ENCODE measurements at places on chromosomes 3 and 15.

DNA sequence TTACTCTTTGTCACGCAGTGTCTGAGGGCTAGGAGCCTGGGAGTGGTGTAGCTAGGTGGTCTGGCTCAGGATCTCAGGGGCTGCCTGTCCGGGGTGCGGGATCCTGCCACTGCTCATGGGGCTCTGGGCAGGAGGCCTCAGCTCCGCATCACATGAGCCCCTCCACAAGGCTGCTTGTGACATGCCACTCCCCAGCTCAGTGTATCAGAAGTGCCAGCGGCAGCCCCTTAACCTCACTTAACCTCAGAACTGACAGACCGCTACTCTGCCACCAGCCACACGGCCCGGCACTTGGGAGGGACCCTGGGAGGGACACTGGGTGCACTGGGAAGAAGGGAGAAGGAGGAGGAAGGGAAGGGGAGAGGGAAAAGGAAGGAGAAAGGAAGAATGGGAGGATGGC lies 87.9 kb downstream of the FBLN2 start:
- no peak for DNase-seq

GRCh38 chr15:38672814-38673670 lies 108.4 kb upstream of the RASGRP1 start:
- DNase-seq: no peak

DNA sequence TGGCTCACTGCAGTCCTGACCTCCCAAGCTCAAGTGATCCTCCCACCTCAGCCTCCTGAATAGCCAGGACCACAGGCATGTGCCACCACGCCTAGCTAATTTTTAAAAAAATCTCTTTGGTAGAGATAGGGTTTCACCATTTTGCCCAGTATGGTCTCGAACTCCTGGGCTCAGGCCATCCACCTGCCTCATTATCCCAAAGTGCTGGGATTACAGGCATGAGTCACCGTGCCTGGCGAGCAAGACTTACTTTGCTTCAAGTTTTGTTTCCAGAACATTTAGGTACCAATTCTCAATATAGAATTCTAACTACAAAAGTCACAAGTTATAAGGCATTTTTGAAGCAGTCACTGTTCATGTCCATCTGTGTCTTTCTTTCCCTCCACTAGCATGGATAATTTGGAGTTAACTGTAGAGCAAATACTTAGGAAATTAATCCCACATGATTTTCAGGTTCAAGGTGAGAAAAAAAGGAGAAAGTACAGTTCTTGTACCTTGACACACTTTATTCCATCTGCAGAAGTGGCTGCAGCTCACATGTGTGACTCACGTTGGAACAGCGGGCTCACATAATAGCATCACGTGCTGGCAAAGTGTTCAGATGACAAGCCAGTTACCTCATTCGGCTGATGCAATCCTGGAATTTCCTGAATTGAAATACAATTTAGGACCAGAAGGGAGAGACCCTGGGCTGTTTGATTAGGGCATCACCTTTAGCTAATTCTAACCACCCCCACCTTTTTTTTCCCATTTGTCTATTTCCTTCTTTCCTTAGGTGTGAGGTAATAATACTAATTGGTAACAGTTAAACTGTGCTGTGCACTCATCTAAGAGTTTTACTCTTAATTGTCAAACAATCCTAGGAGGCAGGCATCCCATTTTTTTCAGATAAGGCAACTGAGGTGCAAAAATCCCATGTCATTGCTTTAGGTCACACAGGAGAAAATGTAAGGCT lies 46.9 kb upstream of the NEDD4 start:
- DNase-seq: no peak

DNA sequence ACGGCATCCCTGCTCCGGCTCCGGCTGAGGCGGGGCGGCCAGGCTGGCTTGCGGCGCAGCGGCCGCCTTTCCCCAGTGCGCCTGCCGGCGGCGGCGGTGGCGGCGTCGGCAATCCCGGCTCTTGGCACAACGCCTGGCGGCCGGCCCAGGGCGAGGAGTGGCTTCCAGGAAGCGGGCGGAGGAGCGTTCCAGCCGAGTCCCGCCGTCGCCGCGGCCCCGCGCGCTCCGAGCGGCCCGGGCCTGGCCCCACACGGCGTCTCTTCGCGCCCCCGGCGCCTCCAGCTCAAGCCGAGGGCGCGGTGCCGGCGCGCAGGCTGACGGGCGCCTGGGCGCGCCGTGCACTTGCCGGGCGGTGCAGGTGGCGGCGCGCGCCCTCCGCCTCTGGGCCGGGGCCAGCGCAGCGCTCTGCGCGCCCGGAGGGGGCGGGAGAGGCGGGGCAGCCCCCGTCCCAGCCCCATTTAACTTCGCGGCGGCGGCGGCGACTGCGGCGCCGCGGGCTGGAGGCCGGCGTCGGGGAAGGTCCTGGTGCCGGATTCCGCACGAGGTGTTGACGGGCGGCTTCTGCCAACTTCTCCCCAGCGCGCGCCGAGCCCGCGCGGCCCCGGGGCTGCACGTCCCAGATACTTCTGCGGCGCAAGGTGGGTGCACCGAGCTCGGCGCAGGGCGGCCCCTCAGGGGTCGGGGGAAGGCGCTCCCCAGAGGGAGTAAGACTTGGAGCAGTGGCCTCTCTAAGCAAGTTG lies at the start of gene ADAMTSL3:
ADAMTSL3 (plus strand) TSS at position 485 of the 740 bp plus-strand sequence. CDS start 1,639 bp downstream, outside the sequence.
- no peak for DNase-seq

GRCh38 chr15:91861223-91861622 lies 7.7 kb downstream of the SLCO3A1 start:
- DNase-seq: no peak

DNA sequence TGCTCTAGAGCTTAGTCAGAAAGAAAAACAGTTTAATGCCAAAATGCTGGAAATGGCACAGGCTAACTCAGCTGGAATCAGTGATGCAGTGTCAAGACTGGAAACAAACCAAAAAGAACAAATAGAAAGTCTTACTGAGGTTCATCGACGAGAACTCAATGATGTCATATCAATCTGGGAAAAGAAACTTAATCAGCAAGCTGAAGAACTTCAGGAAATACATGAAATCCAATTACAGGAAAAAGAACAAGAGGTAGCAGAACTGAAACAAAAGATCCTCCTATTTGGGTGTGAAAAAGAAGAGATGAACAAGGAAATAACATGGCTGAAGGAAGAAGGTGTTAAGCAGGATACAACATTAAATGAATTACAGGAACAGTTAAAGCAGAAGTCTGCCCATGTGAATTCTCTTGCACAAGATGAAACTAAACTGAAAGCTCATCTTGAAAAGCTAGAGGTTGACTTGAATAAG lies 150.5 kb upstream of the LRRFIP2 start:
- no peak for DNase-seq

GRCh38 chr15:73305331-73306211 lies 63.2 kb downstream of the HCN4 start:
- DNase-seq: no peak

GRCh38 chr3:111729087-111729846 lies 129.8 kb upstream of the PHLDB2 start:
- DNase-seq: no peak

- no peak for DNase-seq
Observed at GRCh38 chr3:34377961-34378360, 579.5 kb downstream of the PDCD6IP start.

DNA sequence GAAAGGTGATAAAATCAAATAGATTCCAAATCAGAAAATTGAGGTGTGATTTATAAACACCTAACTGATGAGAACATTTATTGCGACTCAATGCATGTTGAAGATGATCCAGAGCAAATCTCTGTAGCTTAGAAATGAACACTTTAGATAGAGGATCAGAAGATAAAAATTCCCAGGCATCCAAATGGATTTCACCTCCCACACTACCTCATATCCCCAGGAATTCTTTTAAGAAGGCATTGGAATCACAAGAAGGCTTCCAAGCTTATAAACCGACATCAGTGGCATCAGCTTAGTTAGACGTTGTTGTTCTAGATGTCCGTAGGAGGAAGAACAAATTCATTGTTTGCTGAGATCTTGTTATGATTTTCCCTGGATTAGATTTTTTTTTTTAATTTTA lies 154.4 kb downstream of the EBLN2 start:
- DNase-seq: no peak

DNA sequence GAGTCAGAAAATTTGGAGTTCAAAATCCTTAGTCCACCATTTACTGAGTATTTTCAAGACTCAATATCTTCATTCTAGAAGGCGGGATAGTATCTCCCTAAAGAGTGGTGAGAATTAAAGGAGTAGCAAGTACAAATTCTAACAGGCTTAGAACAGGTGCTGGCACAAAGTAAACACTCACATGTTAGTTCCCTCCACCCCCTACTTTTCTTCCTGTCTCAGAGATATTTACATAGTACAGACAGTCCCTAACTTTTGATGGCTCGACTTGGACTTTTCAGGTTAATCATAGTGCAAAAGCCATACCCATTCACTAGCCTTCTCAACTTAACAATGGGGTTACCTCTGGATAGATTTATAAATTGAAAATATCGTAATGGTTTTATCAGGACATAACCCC lies 476.2 kb upstream of the RASGRP1 start:
- DNase-seq: no peak

DNA sequence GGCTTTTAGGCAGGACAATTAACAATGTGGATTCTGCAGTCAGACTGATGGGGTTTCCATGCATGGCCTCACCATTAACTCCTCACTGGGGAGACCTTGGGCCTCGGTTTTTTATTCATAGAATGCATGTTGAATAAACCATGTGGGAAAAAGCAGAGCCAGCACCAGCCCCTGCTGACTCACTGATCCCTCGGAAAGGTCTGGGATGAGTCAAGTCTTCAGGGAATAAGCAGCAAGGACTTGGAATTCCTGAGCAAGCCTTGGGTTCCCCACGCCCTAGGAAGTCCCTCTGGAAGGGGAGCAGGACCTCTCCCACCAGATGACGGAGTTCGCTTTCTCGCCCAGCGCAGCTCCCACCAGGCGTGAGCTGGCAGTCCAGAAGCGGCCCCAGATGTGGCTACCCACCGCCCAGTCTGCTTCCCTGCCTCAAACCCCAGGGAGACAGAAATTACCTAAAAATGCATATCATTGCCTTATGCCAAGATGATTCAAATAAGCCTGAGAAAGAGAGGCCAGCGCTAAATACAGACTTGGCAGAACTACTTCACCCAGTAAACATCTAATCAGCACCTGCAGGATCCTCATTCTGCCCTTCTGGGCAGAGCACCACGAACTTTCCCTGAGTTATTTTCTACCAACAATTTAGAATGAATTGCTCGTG lies 45.4 kb downstream of the BTD start:
- DNase-seq: no peak

DNA sequence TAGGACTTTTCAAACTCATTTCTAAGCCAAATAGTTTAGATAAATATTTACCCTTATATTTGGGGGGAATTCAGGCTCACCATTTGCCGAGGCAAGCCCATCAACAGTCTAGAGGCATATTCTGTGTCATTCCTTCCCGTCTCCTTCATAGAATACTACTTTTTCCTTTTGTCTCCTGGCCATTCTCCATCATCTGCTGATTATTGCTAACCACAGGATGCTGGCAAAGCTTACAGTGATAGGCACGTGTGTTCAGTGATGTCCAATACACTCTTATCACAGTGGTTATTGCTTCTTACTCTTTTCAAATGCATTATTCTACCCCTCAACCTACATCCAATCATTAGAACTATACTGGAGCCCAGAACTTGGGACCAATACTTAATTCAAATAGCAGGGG lies 130.6 kb upstream of the ZBED2 start:
- no peak for DNase-seq

DNA sequence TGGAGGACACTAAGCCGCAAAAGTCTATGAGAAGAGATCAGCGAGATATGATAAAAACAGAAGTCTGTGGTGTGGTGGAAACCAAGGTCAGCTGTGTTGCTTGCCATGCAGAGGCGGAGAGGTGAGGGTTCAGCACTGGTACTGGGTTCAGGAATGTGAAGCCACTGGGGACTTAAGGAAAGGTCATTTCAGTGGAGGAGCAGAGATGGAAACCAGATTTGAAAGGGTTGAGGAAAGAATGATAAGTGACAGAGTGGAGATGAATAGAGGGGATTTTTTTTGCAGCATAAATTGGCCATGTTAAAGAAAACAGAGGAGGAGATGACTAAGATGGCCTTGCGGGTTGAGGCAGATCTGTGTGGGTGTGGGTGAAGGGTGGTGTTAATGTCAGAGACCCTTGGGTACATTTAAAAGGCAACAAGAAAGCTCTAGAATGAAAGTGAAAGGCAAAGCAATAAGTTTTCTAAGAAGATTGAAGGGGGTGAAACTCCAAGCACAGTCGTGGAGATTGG lies 265.5 kb downstream of the ADAMTSL3 start:
- DNase-seq: no peak

GRCh38 chr3:48555231-48555948 lies 1.2 kb downstream of the PFKFB4 start:
- no peak for DNase-seq

GRCh38 chr3:37693511-37694283 lies 168.0 kb upstream of the CTDSPL start:
- DNase-seq: no peak

DNA sequence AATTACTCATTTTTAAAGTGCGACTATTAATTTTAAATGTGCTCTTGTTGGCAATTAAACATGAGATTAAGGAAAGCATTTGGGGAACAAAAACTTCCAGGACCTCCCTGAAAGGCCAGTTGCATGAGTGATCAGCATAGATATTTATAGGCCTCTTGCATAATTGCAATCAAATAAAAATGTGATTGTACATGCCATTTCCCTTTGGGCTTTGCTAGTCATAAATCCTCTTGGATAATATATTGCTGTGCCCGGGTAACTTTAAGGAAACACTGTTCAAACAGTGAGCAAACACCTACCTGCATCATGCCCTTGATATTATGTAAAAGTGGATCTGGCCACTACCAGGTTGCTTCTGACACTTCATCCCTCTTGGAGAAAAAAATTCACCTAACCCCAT lies 239.1 kb downstream of the MCTP2 start:
- no peak for DNase-seq

DNA sequence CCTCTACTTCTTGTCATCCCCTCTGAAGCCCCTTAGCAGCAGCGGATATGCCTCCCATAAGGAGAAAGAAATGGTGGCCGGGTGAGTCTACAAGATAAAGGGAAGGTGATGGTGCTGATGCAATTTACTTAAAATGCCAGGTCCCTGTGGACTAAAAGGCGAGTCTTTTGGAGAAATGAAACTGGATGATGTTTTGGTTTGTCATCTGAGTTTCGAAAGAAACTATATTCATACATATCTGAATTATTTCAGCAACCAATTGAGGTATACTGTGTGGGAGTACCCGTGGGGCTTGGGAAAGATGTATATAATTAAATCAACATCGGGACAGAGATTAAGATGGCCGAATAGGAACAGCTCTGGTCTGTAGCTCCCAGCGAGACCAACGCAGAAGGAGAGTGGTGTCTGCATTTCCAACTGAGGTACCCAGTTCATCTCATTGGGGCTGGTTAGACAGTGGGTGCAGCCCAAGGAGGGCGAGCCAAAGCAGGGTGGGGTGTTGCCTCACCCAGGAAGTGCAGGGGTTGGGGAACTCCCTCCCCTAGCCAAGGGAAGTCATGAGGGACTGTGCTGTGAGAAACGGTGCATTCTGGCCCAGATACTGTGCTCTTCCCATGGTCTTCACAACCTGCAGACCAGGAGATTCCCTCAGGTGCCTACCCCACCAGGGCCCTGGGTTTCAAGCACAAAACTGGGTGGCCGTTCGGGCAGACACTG lies 210.6 kb upstream of the CHRM5 start:
- no peak for DNase-seq

DNA sequence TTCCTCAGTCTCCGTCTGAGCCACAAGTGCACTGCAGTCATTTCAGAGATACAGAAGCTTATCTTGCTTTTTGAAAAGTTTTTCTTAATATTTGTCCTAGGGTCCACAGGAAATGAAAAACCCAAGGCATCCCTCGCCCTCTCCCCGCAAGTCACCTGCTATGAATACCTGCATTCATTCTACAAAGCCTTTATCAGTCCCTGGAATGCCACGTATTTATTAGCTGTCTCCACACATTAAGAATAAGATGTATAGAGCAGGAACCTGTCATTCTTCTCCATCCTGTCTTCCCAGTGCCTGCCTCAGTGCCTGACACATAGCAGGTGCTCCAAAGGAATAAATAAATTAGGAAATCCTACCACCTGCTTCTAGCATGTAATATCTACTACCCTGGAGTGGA lies 73.3 kb upstream of the ICE2 start:
- DNase-seq: no peak

Data from effector CD4-positive, alpha-beta T cell (primary cell).